ENCODE measurements at places on chromosomes 1 and 21.

DNA sequence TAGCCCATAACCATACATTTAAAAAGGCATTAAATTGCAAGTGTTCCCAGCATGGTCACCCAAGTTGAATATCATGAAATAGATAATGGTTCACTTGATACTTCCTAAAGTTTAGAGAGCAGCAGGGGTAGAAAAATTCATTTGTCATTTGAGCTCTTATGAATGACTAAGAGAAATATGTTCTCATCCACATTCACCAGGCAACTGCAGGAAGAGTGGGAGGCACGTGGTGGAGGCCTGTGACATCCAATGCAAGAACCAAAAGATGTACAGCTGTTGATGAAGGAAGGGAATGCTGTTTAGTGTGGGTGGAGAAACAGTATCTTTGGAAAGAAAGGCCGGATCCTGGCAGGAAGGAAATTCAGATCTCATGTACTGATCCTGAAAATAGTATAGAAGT lies 473.1 kb downstream of the ADGRL2 start:
- no peak for DNase-seq

DNA sequence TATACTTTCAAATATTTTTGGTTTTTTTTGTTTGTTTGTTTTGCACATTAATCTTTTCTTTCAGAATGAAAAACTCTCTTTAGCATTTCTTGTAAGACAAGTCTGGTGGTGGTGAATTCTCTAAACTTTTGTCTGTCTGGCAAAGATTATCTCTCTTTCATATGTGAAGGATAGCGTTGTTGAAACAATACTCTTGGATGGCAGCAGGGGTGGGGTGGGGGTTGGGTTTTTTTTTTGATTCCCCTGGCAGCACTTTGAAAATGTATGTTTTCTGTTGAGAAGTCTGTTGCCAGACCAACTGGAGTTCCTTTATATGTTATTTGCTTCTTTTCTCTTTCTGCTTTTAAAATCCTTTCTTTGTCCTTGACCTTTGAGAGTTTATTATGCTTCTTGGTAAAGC lies 160.2 kb downstream of the VAV3 start:
- no peak for DNase-seq

- DNase-seq, result no peak
Observed at GRCh38 chr21:15327637-15328265, 263.0 kb upstream of the NRIP1 start.

GRCh38 chr21:35128536-35128935 lies 79.4 kb upstream of the RUNX1 start:
- no peak for DNase-seq

- DNase-seq, result no peak
Observed at GRCh38 chr1:174077749-174078490, 55.8 kb upstream of the RC3H1 start.

DNA sequence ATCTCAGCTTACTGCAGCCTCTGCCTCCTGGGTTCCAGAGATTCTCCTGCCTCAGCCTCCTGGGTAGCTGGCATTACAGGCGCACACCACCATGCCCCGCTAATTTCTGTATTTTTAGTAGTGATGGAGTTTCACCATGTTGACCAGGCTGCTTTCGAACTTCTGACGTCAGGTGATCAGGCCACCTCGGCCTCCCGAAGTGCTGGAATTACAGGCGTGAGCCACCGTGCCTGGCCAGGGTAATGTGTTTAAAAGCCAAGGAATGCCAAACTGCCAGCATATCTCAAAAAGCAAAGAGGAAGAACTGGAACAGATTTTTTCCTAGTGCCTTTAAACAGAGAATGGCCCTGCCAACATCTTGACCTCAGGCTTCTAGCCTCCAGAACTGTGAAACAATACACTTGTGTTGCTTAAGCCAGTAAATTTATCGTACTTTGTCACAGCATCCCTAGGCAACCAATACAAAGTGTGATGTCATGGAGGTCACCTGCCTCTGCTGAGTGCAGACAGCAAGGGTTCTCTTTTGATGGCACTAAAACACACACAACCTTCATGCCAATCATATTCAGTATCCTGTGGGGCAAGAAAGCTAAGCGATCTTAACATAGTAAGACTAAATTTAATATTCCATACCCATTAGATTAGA lies 858.3 kb upstream of the TMPRSS15 start:
- DNase-seq, result no peak

- DNase-seq, result no peak
Observed at GRCh38 chr1:62381831-62382657, 54.8 kb upstream of the USP1 start.

DNA sequence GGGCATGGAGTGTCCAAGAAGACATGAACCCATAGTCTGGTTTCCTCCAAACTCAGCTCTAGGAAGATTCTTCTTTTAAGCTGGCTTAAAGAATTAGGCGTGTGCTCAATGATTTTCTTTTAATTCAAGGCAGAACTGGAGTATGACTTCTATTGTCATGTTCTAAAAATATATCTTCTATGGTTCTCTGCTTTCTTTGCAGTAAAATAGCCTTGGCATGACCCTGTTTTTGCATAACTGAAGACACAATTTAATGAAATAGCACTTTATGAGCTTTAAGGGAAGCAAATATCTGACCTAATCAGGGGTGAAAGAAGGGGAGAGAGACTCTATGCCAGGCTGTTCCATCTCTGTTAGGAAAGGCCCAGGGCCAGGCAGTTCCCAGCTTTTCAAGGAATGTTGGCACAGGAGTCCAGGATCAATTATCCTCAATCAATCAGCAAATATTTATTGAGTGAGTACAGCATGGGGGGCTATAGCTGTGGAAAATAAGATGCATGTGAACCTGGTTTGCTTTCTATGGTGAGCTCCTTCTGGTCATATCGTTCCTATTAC lies 7.2 kb upstream of the CSF1 start:
- no peak for DNase-seq

DNA sequence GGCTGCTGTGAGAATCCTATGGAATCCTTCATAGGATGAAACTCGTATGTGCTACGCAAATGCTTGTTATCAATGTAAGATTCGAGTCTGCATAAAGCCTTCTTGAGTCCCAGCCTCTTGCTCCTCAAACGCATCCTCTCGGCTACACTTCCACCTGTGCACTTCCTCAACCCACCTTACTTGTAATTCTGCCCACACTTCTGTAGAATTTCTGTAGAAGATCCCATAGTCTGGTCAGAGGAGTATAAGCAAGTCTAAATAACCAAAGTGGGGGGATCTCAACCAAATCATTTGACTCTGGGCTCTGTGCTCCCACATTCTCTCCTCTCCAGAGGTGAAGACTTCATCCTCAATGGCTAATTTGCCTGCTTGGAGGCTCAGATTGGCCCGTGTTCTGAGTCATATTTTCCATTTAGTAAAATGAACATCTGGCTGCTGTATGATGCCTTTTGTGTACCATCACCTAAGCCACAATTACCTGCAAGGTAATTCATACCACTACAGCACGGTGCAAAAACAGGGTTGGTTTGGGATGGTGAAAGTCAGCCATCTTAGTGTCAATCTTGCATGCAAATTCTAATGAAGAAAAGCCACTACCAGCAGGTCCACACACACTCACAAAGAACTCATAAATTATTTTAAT lies 63.2 kb downstream of the ITPKB start:
- no peak for DNase-seq

- no peak for DNase-seq
Observed at GRCh38 chr1:67716800-67717199, 31.8 kb downstream of the GADD45A start.

- no peak for DNase-seq
Observed at GRCh38 chr21:20802631-20803260, 195.5 kb upstream of the NCAM2 start.

DNA sequence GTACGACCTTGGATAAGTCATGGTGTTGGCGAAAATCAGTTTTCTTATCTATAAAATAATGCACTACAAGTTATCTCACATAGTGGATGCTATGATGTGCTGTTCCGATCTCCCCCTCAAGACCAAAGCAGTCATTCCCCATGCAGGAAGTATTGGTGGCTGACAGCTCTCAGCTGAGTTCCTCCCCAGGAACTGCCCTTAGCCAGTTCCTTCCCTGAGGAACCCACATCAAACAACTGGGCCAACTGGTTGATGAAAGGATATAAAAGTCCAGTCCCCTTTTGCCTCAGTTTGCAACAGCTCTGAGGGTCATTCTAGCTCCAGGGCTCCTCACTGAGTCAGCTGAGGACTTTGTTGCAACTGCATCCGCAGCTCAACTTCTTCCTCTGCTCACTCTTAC lies 16.1 kb upstream of the SLAMF1 start:
- DNase-seq, result no peak

All from urinary bladder (tissue), 4 donors.